ENCODE measurements at places on chromosomes 12 and 14. TPM values are rescaled to one million over a fixed set of nuclear protein-coding genes. Genes with fewer than 3 reads are reported as not detected.

The KLHL33 gene
- polyA plus RNA-seq = 0.12 TPM

The ATN1 gene
- 0.62 TPM for polyA plus RNA-seq

The RD3L gene
- not detected for polyA plus RNA-seq

The PTGER2 gene
- 289 TPM for polyA plus RNA-seq

The SLC5A8 gene
- not detected for polyA plus RNA-seq

The TAS2R50 gene
- not detected for polyA plus RNA-seq

The UNG gene
- 37.7 TPM for polyA plus RNA-seq

The INHBE gene
- not detected for polyA plus RNA-seq

The TCL1B gene
- not detected for polyA plus RNA-seq

The HSPB8 gene
- not detected for polyA plus RNA-seq

The KRT6B gene
- polyA plus RNA-seq = not detected

The HHIPL1 gene
- not detected for polyA plus RNA-seq

The PLCZ1 gene
- not detected for polyA plus RNA-seq

The FOXG1 gene
- not detected for polyA plus RNA-seq

The FAR2 gene
- 4.0 TPM for polyA plus RNA-seq

The PLEKHD1 gene
- 0.06 TPM for polyA plus RNA-seq

The LRRC10 gene
- not detected for polyA plus RNA-seq

The TEX22 gene
- polyA plus RNA-seq = 0.08 TPM

The SLC17A8 gene
- not detected for polyA plus RNA-seq

The AEBP2 gene
- polyA plus RNA-seq = 14.8 TPM

The ZNF891 gene
- 0.69 TPM for polyA plus RNA-seq

The SYNDIG1L gene
- not detected for polyA plus RNA-seq

The DDX11 gene
- polyA plus RNA-seq = 17.2 TPM

The METTL25 gene
- polyA plus RNA-seq = 11.0 TPM

The MGAT4C gene
- not detected for polyA plus RNA-seq

The SLC8A3 gene
- not detected for polyA plus RNA-seq

All from CD8-positive, alpha-beta memory T cell (primary cell).